ENCODE measurements at places on chromosomes 7 and 10.

GRCh38 chr10:116183733-116184511, 89.1 kb downstream of the GFRA1 start:
- DNase-seq: no peak

- no peak for DNase-seq
Observed at GRCh38 chr10:52566471-52567246, 205.9 kb downstream of the MBL2 start.

- no peak for DNase-seq
Observed at GRCh38 chr7:12802070-12802469, 114.6 kb downstream of the ARL4A start.

DNA sequence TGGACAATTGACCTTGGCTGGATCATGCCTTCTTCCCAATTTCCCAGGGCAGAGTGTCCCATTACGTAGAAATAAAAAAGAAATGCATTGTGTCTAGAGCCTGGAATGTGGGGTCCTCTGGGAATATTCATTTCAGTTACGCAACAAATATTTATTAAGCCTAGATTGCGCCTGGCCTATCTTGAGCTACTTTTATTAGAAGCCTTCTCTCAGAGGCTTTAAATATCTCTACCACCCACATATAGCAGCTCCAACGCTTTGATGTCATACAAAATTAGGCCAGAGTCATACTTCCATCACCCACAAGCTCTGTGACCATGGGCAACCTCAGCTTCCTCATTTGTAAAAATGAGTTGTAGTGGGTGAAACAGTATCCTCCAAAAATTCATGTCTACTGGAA, 24.9 kb upstream of the CARD11 start:
- no peak for DNase-seq

DNA sequence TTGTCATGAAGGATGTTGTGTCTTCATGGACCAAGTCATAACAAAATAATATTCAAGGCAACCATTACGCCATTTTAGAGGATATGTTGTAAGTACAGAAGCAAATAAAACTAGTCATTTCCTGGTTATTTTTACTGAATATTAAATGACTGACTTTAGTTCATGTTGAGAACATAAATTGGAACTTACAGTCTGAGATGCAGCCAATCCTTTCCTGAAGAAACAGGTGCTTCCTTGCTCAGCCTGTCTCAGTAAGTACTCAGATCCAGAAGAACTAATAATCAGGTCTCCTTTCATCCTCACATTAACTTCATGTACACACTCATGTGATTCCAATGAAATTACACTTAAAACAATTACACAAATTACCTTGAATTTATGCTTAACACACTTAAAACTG, 12.3 kb downstream of the SEMA3A start:
- DNase-seq: no peak

DNA sequence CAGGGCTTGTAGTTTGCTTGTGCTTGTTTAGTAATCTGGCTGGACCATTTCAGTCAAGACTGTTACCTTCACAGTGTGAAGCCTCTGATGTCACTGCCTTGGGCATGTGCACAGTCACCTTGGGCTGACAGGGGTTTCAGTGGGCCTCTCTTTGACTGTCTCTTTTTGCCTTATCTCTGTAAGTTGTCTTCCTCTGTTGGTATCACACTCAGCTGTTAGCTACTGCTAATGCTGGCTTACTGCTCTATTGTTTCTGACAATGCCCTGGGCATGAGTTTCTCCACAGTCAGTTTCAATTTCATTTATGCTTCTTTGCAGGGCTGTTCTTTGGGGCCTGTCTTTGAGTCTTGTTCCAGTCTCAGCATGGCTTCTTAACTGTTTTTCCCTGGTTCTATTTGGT, 201.9 kb upstream of the SHH start:
- DNase-seq: no peak

GRCh38 chr7:28956608-28957063, 1.5 kb downstream of the TRIL start:
- no peak for DNase-seq

DNA sequence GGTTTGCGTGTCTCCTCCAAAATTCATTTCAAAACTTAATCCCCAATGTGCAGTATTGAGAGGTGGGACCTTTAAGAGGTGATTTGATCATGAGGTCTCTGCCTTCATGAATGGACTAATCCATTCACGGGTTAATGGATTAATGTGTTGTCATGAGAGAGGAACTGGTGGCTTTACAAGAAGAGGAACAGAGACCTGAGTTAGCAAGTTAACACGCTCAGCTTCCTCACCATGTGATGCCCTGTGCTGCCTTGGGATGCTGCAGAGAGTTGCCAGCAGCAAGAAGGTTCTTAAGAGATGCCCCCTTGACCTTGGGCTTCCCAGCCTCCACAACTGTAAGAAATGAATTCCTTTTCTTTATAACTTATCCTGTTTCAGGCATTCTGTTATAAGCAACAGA, 3.7 kb upstream of the TCTN3 start:
- DNase-seq: peak; percentile 13

DNA sequence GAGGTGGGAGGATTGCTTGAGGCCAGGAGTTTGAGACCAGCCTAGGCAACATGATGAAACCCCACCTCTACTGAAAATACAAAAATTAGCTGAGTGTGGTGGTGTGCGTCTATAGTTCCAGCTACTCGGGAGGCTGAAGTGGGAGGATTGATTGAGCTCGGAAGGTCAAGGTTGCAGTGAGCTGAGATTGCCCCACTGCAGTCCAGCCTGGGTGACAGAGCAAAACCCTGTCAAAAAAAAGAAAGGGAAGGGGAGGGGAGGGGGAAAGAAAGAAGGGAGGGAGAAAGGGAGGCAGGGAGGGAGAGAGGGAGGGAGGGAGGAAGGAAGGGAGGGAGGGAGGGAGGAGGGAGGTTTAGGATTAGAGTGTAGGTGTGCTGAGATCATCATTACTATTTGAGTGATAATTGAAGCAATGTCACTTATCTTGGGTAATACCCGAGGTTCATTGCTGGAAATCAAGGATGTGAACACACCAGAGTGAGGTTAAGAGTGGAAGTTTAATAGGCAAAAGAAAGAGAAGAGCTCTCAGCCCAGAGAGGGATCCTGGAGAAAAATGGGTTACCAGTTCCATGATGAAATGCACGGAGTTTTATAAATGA, 27.6 kb downstream of the VCL start:
- DNase-seq: no peak

DNA sequence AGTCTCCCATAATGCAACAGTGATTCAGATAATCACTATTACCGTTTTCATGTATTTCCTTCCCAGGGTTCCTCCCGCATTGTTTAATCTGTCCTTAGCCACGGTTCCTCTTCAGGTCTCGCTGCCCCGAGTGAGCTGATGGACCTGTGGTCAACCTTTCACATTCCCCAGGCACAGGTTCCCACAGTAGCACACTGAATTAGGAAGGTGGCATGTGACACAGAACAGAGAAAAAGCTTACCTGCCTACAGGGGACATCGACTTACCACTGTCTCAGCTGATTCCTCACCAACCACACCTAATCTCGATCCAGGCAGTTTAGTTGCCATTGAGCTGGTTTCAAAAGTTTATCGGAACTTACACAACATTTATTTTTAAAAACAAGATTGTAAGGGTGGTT, 72.2 kb downstream of the MTURN start:
- no peak for DNase-seq
